GF-D8 (cell line): ENCODE measurements at places on chromosomes 3 and 15.

DNA sequence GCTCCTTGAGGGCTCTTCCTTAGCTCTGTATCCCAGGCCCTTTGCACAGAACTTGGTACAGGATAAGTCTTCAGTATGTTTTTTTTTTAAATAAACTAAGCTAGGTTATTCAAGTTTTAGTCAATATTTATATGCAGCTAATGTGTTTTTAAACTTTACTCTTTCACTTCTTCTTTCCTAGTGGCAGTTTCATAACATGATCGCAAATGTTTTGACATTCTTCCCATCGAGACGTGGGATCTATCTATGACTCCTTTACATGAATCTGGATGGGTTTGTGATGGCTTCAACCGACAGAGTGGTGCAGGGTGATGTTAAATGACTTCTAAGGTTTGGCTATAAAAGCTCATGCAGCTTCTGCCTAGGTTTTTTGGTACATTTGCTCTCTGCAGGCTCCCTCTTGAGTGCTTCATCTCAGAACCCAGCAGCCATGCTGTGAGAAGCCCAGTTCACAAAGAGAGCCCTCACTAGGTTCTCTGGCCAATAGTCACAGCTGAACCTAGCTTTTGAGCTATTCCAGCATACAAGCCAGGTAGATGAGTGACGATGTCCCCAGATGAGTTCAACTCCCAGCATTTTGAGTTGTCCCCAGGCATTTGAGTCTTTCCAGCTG, 13.5 kb upstream of the MECOM start:
- DNase-seq = no peak

- DNase-seq = no peak
These were observed 391.6 kb upstream of the DPPA4 start for GRCh38 chr3:109728861-109729494.

GRCh38 chr3:4852780-4853748, 126.2 kb upstream of the BHLHE40 start:
- no peak for DNase-seq

DNA sequence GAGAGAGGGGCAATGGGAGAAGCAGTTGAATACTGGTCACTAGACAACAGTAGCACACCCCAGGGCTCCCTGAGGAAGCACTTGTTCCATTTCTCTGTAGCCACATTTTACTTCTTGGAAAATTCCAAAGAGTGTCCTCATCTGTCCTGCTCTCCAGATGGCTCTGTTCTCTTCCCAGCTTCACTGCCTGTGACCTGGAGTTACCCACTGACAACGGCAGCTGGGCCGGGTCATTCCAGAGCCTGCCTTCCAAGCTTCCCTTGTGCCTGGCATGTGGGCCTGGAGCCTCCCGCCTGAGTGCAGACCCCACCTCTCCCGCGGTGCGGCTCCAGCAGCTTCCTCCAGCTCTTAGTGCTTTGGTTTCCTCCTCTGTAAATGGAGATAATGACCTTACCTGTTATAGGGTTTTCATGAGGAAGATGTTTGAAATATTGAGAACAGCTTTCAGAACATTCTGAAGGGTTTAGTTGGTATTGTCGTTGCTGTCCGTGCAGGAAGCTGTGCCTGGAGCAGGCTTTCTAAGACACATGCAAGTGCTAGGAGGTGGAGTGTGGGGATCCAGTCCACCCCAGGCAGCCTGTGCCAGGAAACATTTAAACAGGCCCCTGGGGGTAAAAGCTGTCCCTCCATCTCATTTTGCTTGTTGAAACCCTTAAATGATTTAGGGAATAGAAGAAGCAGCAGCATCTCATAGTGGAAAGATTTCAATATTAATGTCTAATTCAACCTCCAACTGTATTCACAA, 24.8 kb downstream of the EFCC1 start:
- no peak for DNase-seq

- DNase-seq = no peak
These were observed 51.0 kb upstream of the SPSB4 start for GRCh38 chr3:141000027-141000663.

DNA sequence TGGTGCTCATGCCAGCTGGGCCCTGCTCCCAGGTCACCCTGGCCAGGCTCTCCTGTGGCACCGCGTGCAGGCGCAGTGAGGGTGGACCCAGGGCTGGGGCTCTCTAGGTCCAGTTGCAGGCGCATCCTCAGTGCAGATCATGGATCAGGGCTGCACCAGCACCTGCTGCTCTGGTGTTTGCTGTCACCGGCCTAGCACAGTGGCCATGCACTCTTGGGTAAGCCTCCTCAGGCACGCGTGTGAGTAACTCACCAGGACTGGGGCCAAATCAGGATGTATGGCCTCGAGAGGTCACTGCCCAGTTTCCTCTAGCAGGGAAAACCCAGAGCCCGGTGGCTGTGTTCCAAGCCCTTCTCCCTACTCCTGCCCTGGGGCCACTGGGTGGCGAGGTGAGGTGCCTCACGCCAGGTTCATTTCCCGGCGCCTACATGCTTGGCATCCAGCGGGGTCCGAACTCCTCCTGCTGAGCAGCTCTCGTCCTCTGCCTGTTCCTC, 45.5 kb upstream of the SLC41A3 start:
- no peak for DNase-seq

- DNase-seq = no peak
These were observed 7.7 kb downstream of the HYAL2 start for GRCh38 chr3:50314816-50315215.

DNA sequence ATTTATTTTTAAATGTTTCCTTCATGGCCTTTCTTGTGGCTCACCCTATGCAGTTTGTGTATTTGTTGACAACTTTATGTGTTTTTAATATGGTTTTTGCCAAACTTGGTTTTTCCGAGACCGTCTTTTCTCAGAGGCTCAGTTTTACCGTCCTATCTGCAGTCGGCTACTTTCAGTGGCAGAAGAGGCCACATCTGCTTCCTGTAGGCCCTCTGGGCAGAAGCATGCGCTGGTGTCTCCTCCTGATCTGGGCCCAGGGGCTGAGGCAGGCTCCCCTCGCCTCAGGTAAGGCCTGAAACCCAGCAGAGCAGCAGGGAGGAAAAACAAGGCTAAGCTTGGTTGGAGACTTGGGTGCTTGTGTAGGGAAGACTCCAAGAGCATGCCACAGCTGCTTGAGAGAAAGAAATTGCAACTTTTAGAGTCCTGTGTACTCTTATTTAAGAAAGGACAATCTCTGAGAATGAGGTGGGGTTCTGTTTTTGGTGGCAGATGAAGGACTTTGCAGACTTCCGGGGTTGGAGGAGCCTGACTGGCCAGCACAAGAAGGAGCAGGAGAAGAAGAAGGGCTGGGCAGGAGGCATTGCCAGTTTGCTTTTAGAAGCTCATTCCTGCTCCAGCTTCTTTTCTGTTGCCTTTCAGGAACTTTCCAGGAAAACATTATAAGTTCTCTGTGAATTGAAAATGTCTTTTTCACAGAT, at the start of gene TIGIT:
Gene TIGIT, plus strand, starts transcription at position 191 of the 698 bp plus-strand sequence. Its CDS starts 34 bp downstream, at position 225.
- DNase-seq = no peak

DNA sequence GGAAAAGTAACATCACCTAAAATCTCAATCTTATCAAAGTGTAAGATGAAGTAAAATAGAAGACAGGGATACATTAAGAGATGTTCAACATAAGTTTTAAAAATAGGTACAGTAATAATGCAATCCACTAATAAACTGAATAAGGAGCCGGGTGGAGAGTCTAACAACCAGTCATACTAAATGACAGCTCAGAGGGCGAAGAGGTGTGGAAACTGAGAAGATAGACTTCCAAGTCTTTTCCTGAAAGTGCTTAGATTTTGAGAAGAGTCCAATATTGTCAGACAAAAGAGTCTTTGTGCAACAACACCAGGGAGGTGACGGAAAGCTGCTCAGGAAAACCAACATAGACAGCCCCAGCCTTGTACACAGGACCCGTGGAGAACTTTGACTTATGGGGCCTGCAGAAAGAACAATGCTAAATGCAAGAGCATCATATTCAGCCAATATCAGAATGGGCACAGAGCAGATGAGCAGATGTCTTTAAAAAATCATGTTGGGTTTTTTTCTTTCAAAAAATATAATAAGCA, 66.4 kb downstream of the MECOM start:
- DNase-seq = no peak

DNA sequence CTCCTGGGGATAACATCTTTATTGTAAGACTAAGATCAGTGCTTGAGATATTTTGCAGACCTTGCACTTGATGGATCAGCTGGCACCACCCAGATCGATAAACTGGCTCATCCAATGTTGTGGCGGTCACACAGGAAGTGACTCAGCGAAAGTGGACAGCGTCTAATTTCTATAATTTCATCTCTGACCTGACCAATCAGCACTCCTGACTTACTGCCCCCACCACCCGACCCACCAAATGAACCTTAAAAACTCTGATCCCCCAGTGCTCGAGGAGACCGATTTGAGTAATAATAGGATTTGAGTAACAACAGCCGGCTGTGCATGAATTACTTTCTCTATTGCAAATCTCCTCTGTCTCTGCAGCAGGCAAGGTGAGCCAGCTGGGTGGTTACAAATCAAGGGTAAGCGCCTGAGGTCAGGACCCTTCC, 62.7 kb upstream of the RNU6-1 start:
- no peak for DNase-seq

- DNase-seq = no peak
These were observed 69.8 kb downstream of the FGF7 start for GRCh38 chr15:49492830-49493229.

GRCh38 chr3:73766599-73767381, 142.0 kb upstream of the PDZRN3 start:
- DNase-seq = peak; percentile 21

DNA sequence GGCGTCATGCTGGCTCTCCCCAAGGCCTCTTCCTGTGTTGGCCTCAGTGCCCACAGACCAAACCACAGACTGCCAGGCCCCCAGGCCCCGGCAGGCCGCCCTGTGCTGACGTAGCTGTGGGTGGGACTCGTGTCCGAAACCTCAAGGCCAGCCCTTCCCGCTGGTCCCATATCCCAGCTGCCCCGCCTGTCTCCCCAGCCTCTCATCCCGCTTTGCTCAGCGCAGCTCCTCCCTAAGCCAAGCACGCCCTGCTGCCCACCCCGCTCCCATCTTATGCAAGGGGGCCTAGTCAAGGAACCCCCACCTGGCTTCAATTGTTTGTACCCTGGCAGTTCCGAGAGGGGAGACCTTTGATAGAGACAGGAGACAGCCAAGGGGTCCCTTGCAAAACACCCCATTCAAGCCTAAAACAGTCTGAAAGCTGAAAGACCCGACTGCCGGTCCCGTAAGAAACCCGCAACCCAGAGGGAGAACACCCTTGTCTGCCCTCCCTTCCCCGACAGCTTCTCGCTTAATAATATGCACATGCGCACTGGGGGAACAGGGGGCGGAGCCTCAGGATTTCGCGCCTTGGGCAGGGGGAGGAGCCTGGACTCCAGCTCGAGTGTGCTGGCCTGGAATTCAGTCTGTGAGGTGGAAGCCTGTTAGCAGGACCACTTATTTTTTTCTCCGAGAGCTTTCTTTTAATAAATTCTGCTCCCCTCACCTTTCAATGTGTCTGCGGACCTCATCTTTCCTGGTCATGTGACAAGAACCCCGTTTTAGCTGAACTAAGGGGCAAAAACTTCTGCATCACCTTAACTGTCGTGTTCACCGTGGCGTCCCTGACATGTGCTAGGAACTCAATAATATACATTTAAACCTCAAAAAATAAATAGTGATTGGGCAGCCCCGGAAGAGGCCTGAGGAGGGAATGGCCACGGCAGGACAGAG, 17.2 kb downstream of the TNFAIP8L3 start:
- no peak for DNase-seq

DNA sequence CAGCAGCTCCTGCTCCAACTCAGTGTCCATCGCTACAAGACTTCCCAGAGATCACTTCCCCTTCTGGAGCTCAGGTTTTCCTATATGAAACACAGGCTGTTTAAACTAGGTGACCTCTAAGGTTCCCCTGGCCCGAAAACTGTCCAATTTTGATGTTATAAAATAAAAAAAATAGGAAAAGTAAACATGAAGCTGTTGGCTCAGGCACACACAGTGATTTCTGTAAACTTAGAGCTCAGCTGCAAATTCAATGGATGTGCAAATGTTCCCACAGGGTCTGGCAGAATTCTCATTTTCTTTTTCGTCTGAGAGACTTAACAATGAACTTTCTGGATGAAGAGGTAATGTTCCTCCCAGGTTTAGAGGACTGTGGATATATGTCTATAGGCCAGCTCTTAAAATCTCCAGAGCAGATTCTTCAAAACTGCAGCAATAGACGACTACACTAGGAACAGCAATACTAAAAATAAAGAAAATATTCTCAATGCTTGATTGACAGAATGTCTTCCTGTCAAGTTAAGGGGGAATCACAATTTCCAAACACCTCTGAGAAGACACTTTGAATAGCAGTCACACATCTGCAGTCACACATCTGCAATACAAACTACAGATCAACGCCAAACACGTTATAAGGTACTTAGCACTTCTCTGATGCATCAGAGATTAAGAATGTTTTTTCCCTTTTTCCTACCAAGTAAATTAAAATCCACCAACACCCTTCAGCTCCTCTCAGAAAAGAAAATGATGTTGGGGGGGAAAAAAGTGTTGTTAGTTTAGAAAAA, 2.8 kb downstream of the NUP210 start:
- no peak for DNase-seq

GRCh38 chr3:48634661-48635221, 520 bp downstream of the SLC26A6 start:
- no peak for DNase-seq
